Caki2 (cell line): ENCODE measurements at places on chromosomes 2 and 18. TPM values are rescaled to one million over a fixed set of nuclear protein-coding genes. Genes with fewer than 3 reads are reported as not detected.

The SCN7A gene
- total RNA-seq, result not detected in 2 replicates

The SYT4 gene
- not detected in 2 replicates for total RNA-seq

The STRN gene
- total RNA-seq, result 5.7 and 7.8 TPM in 2 replicates

The TCF23 gene
- total RNA-seq, result not detected in 2 replicates

The SRSF7 gene
- total RNA-seq, result 145 and 165 TPM in 2 replicates

The COL5A2 gene
- total RNA-seq, result 2.0 and 3.0 TPM in 2 replicates

The IL37 gene
- not detected in 2 replicates for total RNA-seq

The HOXD13 gene
- total RNA-seq, result not detected in 2 replicates

The RTP5 gene
- total RNA-seq, result not detected in 2 replicates

The SIX3 gene
- not detected in 2 replicates for total RNA-seq

The DAW1 gene
- 3.4 and 4.3 TPM in 2 replicates for total RNA-seq

The IL1RN gene
- total RNA-seq, result 0.78 and 2.6 TPM in 2 replicates

The ANO7 gene
- total RNA-seq, result 1.1 TPM in 1 of 2 replicates, not detected in the other

The ALK gene
- total RNA-seq, result not detected in 2 replicates
